Mesothelial cell of epicardium (in vitro differentiated cells): ENCODE measurements at places on chromosomes 5 and 9.

DNA sequence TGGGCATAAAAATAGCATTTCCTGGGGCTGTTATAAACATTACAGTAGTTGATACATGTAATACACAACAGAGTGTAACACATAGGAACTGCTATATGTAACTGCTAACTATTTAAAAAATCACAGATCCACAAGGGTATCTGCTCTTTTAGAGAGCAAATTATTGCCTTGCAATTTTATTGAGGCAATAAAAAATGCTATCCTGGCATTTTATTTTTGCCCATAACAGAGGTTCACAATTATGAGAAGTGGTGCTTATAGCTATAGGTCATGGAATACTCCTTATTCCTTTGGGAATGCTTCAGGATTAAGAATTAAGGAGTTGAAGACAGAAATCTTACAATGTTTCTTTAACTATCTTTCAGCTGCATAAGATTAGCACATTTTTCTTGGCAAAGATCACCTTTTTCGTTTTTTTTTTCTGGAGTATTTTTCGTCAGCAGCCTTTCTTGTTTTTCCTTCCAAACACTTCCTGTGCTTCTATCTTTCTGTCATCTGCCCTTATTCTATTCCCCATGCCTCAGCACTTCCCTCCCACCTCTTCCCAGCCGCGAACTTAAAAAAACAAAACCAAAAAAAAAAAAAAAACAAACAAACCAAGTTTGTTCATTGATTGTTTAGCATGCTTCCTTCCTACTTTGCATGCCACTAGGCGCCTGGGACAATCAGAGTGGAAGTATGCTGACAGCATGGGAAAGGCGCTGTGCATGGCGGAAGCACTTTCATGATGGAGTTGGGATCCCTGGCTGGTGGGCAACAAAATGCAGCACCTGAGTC is 264.2 kb downstream of the MAST4 start:
- no peak for DNase-seq

DNA sequence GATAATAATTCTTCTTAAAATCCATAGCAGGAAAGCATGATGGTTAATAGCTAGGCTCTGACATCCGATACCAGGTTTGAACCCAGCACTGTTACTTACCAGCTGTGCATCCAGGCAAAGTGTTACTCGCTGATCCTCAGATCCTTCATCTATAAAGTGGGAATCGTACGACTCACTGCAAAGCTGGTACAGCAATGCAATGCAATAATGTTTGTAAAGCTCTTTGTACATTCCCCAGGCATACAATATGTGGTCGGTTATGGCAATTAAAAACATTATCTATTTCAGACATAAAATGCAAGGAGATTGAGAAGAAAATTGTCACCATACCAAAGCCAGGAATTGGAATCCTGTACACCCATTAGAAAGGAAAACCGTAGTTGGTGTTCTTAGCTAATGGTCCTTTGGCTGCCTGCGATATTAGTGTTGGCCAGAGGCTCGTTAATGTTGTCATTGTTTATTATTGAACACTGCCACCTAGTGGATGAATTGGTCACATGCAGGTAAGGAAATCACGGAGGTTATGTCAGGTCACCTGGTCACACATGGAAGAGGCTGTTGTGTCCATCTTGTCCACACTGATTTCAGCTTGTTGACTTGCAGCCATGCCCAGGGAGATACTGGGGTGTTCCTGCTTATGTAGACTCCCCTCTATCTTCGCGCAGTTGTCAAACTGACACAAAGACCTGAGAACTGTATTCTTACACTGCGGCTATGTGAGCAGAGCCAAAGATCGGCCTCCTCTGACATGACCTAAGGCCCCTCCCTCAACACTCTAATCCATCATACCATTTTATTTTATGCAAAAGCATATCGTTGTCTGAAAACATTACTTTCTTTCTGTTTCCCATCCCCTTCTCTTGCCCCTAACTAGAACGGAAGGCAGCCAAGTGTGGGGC is 87.5 kb upstream of the PPP2R2B start:
- DNase-seq = peak; percentile 58

GRCh38 chr5:111075520-111075919 is 4.0 kb downstream of the TSLP start:
- DNase-seq = no peak

DNA sequence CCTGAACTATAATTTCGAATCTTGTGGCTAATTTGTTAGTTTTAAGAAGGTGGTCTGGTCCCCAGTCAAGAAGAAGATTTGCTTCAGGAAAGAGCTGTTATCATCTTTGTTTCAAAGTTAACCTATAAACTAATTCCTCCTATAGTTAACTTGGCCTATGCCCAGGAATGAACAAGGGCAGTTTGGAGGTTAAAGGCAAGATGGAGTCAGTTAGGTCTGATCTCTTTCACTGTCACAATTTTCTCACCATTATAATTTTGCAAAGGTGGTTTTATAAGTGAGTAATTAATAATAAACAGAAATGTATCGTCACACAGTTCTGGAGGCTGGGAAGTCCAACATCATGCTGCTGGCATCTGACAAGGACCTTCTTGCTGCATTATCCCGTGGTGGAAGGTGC is 238.6 kb downstream of the PIK3R1 start:
- DNase-seq = no peak

GRCh38 chr9:14209399-14210345 is 104.3 kb downstream of the NFIB start:
- DNase-seq = no peak

GRCh38 chr5:61640179-61641021 is 308.3 kb downstream of the ZSWIM6 start:
- DNase-seq = no peak

DNA sequence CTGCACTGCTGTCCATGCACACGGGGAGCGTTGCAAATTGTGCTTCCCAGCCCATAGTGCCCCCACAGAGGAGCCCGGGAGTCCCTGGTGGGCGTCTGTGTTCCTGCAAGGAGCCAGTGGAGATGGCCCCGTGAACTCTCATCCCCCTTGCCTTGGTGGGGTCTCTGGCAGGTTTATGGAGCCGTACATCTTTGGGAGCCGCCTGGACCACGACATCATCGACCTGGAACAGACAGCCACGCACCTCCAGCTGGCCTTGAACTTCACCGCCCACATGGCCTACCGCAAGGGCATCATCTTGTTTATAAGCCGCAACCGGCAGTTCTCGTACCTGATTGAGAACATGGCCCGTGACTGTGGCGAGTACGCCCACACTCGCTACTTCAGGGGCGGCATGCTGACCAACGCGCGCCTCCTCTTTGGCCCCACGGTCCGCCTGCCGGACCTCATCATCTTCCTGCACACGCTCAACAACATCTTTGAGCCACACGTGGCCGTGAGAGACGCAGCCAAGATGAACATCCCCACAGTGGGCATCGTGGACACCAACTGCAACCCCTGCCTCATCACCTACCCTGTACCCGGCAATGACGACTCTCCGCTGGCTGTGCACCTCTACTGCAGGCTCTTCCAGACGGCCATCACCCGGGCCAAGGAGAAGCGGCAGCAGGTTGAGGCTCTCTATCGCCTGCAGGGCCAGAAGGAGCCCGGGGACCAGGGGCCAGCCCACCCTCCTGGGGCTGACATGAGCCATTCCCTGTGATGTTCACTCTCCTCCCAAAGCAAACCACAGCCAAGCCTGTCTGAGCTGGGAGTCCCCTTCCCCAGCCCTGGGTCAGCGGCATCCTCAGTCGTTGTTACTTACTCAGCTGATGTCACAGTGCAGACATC is 3.1 kb downstream of the MRPS2 start:
- no peak for DNase-seq

- DNase-seq = no peak
Observed at GRCh38 chr9:80699511-80699998, 989.8 kb downstream of the TLE1 start.

- no peak for DNase-seq
Observed at GRCh38 chr5:179862296-179862695, 3.7 kb upstream of the MRNIP start.

DNA sequence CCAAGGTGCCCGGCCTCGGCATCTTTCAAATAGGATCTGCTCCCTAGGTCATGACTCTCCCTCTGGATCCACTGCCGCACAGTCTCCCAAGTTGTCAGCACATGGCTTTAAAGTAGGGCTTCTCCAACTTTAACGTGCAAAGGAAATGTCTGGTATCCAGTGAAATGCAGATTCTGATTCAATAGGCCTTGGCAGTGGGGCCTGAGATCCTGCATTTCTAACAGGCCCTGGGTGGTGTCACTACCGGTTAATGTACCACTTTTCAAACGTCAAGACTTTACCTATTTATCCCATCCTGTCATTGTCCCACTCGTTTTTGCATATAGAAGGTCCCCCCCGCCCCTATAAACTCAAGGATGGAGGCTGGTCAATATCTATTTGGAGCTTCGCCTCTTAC is 137.6 kb upstream of the ZNF618 start:
- no peak for DNase-seq

- DNase-seq = no peak
Observed at GRCh38 chr5:146710348-146710747, 168.2 kb downstream of the PPP2R2B start.

DNA sequence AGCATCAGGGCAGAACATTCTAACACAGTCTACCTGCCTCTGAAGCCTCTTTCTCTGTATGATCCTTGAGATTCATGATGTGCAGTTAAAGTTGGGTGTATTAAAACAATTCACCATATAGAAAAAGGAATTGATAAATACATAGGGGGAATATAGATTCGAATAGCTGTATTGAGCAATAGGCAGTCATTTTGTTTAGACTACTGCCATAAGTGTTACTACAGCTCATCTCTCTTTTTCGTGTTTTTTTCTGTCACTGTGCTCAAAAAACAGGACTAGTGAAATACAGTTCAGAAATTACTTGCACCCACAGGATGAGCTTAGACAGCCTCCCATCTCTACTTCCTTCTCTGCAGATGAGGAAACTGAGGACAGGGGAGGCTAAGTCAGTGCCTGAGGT is 144.6 kb upstream of the FBN2 start:
- DNase-seq = no peak

DNA sequence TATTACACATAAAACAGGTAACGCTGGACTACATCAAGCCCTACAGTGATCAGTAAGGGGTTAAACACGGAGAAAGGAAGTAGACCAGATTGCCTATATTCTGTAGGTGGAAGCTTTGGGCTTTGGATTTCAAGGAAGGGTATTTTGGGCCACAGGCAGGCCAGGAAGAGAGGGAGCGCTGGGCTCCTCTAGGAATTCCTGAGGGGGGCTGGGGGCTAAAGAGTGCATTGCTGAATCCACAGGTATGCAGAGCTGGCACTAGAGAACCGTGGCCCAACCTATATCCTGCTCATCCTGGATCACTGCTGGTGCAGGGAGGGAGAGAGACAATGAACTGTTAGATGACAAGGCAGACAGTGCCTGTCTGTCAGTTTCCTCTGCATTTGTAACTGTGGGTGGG is 367.1 kb downstream of the CSNK1G3 start:
- DNase-seq = no peak

DNA sequence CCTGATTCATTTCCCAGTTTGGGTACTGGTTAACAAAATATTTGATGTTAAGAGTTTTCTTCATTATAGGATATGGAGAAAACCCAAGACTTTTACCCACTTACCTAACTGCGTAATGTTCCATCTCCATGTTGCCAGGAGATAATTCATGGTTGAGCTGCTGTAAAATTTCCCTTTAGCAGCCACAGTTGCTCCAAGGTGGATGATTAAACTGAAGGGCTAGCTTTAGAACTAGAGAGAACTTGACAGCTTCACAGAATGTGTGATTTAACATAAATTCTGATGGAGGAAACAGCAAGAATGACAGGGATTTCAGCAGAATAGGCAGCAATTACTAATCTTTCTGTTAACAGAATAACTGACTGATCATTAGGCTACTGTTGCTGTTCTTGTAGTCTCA is 236.1 kb downstream of the MEF2C start:
- no peak for DNase-seq

- DNase-seq = no peak
Observed at GRCh38 chr9:26375448-26375847, 517.2 kb downstream of the CAAP1 start.

- DNase-seq = no peak
Observed at GRCh38 chr9:22117511-22118384, 108.6 kb upstream of the CDKN2B start.

DNA sequence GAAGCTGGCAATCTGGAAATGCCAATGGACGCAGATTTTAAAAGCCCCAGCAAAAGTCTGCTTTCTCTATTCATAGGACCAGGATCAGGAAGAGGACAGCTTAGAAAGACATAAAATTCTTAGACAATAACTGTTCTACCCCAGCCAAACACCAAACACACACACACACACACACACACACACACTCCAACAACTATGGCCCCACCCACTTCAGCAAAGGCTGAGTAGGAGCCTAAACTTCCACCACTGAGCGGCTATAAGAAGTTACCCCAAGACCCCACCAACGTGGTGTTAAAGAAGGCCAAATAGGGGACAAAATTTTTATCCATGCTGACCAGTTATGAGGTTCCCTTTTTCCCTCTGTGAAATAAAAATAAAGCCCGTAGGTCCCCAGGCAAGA is 32.9 kb downstream of the ZMAT2 start:
- no peak for DNase-seq

GRCh38 chr5:14062178-14062577 is 81.0 kb upstream of the TRIO start:
- no peak for DNase-seq

DNA sequence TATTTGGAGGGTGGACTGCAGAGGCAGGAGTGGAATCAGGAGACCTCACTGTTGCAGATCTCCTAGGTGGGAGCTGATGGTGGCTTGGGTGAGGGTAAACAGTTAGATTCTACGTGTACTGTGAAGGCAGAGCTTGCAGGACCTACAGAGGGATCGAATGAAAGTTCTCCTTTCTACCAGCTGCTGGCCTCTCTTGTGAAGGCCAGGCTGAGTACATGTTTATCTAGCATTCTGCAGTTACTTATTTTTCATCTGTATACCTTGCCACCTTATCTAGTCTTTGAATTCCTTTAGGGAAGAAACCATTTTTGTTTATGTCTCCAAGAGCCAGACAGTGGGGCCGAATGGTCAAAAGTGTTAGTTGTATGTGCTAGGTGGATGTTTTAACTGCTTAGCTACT is 57.6 kb downstream of the PTTG1 start:
- no peak for DNase-seq

DNA sequence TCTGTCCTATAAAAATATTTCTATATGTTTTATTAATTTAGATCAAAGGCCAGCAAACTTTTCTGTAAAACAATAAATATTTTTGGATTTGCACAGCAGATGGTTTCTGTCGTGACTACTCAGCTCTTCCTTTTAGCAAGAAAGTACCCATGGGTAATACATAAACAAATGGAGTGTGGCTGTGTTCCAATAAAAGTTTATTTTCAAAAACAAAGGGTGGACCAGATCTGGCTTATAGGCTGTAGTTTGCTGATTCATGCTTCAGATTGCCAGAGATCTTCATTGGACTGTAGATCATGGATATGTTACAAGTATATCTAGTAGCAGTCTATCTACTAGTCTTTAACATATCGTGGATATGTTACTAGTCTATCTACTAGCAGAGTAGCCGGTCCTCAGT is 590.5 kb downstream of the CSNK1G3 start:
- DNase-seq = no peak

DNA sequence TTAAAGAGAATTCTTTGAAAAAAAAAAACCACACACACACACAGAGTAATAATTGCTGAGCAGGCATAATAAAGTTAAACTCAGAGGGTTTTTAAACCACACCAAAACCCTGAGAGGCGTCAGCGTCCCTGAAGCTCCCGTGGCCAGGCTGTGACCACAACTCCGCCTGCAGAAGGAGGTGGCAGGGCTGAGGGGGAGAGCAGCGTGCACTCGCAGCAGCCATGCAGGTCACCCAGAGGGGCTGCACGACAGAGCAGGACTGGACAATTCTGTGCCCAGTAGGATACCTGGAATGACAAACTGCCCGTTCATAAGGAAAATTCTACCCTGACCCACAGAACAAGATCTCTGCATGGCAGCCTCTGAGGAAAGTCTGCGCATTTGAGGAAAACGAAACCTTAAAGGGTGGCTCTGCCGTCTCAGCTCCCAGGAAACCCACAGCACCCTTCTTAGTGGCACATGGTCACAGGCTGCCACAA is 44.0 kb downstream of the ROR2 start:
- no peak for DNase-seq
